ENCODE measurements at places on chromosomes 3 and 15. TPM values are rescaled to one million over a fixed set of nuclear protein-coding genes. Genes with fewer than 3 reads are reported as not detected.
A peak's percentile ranks its signal among the peaks of the same experiment; 100 is the strongest.

STAG1 gene
- total RNA-seq: 48.2 TPM

RPS27L gene
- total RNA-seq: 505 TPM

IL12A gene
- 0.40 TPM for total RNA-seq

SLC51B gene
- not detected for total RNA-seq

GOLGA8R gene
- total RNA-seq: 1.3 TPM

PROK2 gene
- total RNA-seq: not detected

SCN5A gene
- 13.6 TPM for total RNA-seq

OR5K3 gene
- total RNA-seq: not detected

SLC24A5 gene
- total RNA-seq: not detected

CCDC39 gene
- not detected for total RNA-seq

DNA sequence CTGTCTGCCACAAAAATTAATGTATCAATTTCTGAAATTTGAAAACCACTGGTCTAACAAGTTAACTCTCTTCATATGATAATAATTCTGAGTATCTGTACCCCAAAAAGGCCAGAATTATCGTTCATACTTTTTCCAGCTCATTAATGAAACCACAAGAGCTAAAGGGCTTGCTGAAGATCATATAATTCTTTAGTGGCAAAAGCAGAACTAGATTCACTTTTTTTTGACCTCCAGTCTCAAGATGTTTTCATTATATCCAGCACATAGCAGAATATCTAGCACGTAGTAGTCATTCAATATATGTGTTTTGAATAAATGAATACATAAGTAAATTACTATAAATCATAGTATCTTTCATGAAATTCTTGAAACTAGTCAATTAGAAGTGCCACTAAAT, 246.7 kb upstream of the KCNH8 start:
- DNase-seq: no peak

DNA sequence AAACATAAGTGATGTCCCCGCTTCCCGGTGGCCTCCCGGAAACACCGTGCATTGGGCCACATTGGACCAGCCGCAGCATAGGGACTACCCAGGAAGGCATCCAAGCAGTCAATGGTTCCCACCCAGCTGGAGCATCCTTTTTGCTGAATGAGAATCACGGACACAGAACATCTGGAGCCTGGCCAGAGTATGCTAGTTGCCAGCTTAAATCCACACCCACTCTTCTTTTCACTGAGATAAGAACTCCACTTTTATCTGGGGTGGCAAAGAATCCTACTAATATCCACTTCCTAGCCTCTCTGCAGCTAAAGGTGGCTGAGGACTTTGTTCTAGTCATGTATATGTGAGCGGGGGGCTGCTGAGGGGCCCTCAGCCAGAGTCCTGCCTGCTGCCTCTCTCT, 95.2 kb upstream of the PLXNA1 start:
- DNase-seq: no peak

- DNase-seq: no peak
Measured at GRCh38 chr15:61946778-61947177, 113.5 kb downstream of the VPS13C start.

DNA sequence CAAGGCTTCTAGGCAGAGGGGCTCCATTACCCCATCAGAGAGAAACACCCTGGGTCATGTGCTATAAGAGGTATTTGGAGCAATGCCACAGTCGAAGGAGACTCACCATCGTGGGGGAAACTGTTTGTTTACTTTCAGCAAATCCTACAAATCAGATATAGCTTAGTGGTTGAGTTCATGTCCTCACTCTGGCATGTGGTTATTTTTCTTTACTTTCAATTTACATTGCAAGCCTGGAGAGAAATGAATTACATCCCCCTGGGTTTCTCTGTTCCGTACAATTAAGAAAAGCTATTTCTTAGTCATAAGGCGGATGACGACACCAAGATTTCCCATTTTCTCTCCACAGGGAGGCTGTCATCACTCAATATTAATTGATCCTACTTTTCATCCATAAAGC, 36.9 kb downstream of the RFTN1 start:
- peak; percentile 61 for DNase-seq

DNA sequence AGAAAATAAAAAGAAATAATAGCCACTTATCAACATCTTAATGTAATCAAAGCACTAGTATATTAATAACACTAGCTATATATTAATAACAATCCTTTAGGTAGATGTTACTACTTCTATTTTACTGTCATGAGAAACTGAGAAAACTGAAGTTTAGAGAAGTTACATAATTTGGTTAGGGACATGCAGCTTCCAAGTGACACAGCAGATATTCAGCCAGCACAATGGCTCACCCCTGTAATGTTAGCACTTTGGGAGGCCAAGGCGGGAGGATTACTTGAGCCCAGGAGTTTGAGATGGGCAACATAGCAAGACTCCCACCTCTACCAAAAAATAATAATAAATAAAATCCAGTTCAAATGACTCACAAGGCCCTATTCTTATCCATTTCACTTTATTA, 1.9 kb upstream of the UBR1 start:
- no peak for DNase-seq

DNA sequence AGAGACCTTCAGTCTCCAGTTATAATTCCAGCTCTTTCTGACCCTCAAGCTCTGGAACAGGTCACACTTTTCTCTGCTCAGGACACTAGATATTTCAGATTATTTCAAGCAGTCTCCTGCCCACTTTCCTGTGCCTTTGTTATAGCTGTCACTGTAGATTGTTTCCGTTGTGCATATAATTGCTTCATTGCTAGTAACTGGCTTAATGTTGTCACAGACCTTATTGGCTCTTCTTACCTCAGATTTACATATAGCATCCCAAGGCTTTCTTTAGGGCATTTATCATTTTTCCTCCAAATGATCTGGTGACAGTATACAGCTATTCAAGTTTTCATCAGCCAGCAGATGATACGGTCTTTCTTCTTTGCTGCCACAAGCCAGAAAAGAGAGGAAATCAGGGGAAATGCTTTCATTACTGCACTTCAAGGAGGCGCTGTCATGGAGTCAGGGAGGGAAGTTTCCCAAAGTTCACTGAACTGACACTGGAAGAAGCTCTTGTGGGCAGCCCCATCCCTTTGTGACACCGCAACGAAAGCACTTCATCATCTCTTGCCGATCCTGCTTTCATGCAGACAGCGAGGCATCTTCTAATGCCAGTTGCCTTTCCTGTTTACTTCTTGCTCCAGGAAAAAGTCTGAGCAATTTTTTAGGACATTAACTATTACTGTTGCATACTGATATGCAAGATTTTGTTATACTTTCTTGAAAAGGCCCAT, 181.9 kb downstream of the CDIN1 start:
- DNase-seq: no peak

DNA sequence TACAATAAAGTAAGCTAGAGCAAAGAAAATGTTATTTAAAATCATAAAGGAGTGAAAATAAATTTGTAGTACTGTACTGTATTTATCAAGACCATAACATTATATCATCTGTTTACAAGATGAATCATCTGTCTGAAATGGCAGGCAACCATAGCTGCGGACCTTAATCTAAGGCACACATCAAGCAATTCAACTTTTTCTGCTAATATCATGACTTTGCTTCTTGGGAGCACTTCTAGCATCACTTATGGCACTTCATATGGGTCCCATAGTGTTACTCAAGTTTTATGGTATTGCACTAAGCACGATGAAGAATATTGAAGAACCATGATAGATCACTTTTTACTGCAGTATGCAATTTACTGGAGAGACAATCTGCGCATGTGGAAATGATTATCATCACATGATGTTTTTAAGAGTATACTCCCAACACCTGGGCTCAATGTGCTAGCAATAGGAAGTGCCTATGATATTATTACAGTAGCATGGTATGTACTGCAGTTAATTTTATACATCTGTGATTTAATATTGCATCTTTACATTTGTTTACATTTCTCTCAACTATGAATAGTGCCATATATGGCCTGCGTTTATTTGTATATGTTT, 137.7 kb upstream of the NECTIN3 start:
- DNase-seq: no peak

- DNase-seq: no peak
Measured at GRCh38 chr15:38658431-38658830, 93.8 kb upstream of the RASGRP1 start.

- DNase-seq: no peak
Measured at GRCh38 chr3:140724856-140725812, 47.3 kb downstream of the TRIM42 start.

DNA sequence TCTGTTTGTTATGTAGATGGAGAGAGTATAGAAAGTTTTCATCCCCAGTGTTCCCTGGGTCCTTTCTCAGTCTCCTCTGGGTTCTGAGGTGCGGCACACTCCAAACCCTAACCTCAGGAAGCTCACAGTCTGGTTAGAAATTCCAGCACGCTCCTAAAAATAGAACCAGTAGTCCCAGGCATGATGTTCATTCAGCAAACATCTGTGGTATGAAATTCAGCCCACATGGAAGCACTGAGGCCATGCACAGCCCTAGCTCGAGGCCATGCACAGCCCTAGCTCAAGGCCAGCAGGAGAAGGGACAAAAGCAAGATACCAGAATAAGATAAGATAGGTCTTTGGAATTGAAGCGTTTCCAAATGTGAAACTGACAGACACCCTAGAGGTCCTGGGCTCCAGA, 82.3 kb upstream of the OXTR start:
- no peak for DNase-seq

DNA sequence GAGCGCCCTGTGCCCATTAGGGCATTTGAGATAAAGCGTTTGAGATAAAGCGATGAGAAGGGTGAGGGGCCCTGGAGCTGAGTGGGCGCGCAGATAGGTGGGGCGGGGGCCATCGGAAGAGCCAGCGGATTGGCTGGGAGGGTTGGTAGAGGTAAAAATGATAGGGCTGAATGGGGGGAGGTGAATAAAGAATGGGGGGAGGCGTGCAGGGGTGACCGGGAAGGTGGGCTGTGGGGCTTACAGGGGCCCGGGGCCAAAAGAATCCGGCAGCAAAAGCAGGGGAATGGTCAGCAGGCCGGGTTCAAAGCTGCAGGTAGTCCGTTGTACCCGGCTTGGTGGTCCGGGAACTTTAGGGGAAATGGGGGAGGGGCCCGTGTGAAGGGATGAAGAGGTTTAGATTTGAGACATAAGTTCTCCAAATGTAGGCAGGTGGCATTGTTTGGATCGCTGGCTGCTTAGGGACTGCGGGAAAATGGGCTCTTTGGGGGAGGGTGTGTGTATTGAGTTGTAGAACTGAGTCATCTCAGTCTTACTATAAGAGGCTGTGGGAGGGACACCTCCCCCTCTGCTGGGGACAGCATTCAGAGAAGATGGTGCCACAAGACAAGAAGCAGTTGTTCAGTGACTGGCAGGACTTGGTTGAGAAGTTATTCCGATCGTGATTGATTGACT, 610 bp downstream of the ARID3B start:
- no peak for DNase-seq

GRCh38 chr15:92960996-92961681, 61.0 kb downstream of the CHD2 start:
- no peak for DNase-seq

GRCh38 chr3:46070595-46071093, 43.4 kb upstream of the XCR1 start:
- no peak for DNase-seq

DNA sequence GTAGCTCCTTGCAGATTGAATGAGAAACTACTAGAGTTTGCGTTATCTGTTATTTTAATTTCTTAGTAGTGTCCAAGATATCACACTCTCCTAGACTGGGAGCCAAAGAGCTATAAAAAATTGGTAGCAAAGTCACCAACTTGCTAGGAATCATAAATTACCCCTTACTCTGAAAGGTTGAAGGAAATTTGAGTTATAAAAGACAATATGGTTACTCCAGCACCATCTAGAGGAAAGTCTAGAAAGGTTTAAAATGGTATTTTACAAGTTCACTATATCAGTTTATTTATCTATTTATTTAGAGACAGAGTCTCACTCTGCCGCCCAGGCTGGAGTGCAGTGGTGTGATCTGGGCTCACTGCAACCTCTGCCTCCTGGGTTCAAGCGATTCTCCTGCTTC, 121.6 kb downstream of the RBPMS2 start:
- DNase-seq: no peak

GRCh38 chr3:60798456-60798855, 452.8 kb downstream of the FHIT start:
- no peak for DNase-seq

DNA sequence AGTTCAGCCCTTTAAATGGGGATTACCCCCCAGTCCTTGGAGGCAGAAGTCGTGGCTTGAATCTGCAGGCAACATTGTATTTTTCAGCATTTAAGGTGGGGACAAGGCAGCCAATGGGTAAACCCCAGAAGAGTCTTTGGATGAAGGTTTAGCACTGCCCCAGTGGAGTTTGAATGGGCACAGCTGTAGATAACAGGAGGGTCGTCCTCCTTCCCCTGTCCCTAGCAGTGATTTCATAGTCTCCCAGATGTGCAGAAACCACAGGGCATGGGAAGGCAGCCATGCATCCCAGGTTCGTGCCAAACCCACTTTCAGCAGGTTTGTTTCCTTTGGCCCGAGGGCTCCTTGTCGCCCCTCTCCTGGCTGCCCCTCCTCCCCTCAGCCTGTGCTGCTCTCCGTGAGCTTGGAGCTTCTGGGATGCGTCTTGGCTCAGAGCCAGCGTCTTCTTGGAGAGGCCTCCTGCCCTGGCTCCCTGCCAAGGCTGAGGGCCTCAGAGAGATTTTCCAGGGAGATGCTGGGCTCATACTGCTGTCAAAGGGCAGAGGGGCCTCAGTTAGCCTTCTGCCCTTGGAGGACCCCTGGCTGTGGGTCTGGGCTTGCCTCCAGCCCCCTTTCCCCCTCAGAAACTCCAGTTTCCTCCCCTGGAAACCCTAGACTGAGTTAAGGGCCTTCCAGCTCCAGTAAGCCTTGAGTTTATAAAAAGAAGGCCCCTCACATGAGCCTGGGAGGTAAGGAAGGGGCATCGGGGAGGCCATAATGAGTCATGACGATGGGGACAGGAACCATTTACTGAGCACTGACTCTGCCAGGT, 48.9 kb upstream of the POLG start:
- no peak for DNase-seq

GRCh38 chr3:155031186-155031585, 48.9 kb upstream of the MME start:
- no peak for DNase-seq

- no peak for DNase-seq
Measured at GRCh38 chr3:36403661-36404060, 23.4 kb downstream of the STAC start.

- DNase-seq: no peak
Measured at GRCh38 chr15:65399997-65400396, 22.2 kb upstream of the IGDCC3 start.

GRCh38 chr3:23301819-23302218, 98.7 kb downstream of the UBE2E2 start:
- DNase-seq: no peak
